ENCODE measurements at places on chromosomes 1 and 21.

- no peak for DNase-seq
Observed at GRCh38 chr1:162373541-162374260, 3.0 kb downstream of the SPATA46 start.

- no peak for DNase-seq
Observed at GRCh38 chr1:183736343-183736742, 68.6 kb upstream of the RGL1 start.

- DNase-seq = no peak
Observed at GRCh38 chr1:244653439-244654107, 647 bp downstream of the DESI2 start.

DNA sequence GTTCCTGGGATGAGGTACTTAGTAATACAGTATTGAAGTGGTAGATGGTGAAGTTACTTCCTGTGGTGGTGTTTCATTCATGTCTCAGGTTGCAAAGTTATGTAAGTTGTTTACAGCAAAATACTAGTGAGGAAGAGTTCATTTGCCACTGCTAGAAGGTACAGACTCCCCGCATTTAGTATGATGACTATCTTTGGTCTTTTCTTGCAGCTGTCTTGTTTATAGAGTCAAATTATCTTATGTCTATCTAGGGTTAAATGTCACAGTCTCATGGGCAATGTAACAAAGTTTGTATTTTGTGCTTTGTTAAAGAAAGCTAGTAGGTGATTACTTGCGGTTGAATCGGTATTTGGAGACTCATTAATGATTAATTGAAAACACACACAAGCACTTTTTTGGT lies 50.2 kb downstream of the LRRC8D start:
- no peak for DNase-seq

DNA sequence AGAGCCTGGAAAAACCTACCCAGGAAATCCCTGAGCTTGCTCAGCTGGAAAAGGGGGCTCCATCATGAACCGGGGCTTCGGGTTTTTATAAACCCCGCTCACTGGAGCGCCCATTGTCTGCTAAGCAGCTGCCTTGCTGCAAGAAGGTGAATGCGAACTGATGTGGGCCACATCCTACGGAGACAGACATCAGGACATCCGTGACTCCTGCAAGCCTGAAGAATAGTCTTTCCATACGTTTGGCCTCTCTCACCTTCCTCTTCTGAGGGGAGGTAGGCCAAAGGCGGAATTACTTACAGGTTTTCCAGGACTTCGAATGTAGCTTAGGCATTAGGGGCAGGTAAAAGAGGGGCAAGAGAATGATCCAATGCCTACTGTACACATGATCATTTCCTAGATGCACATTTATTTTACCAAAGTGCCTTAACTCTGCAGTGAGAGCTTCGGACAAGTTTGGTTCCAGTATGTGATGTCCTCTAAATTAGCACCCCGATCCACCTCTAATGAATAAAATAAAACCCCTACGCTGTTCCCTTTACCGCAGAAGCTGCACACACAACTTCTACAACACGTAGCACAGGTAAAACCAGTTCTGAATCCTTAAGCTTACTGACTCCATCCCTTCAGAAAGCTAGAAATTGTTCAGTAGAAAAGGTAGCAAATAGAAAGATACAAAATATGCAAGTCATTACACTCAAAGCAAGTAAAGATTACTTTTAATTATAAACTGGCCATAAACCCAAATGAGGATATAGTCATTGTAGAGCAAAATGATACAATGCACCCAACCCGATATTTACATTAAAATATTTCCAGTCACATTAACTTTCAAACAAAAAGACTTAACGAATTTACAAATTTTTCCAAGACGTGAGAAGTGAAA lies 866 bp upstream of the SORT1 start:
- DNase-seq = no peak

All from activated CD4-positive, alpha-beta T cell treated with anti-CD3 and anti-CD28 coated beads for 1 hour (primary cell).